T-helper 2 cell treated with Interferon-gamma antibody and Interleukin-4, amounts not matched to agents 5 μg/mL and 100 μg/mL, for 36 hours (primary cell): ENCODE measurements at places on chromosomes 1 and 21.

DNA sequence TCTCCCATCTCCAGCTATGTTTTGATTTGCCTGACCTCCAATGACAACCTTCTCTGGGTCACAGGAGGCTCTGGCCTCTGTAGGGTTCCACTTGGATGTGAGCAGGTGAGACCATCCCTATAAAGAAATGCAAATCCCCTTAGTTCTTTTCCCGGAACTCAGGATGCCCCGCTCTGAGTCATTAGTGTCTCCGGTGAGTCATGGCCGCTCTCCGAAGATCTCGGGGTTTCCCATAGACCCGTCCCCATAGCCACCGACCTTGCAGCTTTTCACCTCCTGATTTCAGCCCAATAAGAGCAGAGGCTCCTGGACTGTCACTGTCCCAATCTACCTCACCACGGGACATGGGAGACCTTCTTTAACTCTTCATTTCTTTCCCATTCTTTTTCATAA lies 98.2 kb downstream of the PGBD5 start:
- DNase-seq: peak; percentile 14

DNA sequence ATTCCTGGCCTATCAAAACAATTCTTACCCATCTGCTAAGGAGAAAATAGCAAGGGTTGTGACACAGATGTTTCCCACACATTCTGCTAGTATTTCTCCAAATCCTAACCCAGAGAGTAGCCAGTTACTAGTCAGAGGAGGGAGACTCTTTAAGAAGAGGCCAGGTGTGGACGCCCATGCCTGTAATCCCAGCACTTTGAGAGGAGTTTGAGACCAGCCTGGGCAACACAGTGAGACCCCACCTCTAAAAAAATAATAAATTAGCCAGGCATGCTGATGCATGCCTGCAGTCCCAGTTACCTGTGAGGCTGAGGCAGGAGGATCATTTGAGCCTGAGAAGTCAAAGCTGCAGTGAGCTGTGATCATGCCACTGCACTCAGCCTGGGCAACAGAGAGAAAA lies 28.6 kb downstream of the NVL start:
- DNase-seq: no peak

GRCh38 chr1:83632906-83633305 lies 366.0 kb downstream of the TTLL7 start:
- DNase-seq: no peak

- no peak for DNase-seq
These were observed 24.5 kb downstream of the NECAP2 start for GRCh38 chr1:16464917-16465625.

DNA sequence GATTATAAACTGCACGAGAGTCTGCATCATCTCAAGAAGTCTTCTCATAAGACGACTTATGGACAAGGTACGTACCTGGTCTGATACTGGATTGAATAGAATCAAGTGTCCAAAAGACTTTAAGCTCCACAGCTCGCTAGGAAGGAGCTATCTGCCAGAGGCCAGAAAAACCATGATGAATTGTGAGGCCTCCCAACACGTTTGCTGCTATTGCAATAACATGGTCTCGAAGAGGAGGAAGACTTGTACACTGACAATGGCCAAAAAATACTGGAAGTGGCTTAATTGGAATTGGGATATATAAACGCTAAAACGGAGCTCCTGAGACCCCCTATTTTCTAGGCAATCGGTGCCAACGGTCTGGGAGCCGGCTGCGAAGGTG lies 534 bp downstream of the DNAJC28 start:
- DNase-seq: no peak

DNA sequence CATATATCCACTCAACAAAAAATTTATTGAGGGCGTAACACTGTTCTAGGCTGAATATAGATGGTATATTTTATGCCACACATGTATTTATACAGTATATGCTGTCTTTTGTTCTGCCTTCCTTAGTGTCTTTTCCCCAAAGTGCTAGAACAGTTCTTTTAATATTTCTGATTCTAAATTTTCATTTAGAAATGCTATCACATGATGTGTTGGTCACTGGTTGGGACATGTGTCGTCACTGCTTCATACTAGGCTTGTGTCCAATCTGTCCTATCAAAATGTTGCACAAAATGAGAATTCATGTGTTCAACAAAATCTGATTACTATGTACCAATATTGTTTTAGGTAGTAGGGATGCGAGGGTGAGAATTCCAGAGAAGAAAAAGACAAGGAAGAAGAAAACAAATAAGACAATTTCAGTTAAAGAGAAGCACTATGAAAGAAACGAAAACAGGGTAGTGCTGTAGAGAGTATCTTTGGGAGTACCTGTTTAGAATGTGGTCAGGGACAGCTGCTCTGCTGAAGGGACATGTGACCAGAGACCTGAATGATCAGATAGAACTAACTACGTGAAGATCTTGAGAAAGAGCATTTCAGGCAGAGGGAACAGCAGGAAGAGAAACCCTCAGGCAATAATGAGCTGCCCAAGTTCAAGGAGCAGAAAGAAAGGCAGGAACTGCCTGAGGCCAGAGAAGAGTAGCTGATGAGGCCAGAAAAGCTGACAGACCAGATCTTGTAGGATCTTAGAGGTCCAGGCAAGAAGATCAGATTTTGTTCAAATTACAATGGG lies 1.3 kb downstream of the KMO start:
- no peak for DNase-seq

- DNase-seq: no peak
These were observed 163.6 kb downstream of the GLUL start for GRCh38 chr1:182227864-182228547.

GRCh38 chr1:67705735-67706453 lies 20.9 kb downstream of the GADD45A start:
- no peak for DNase-seq

DNA sequence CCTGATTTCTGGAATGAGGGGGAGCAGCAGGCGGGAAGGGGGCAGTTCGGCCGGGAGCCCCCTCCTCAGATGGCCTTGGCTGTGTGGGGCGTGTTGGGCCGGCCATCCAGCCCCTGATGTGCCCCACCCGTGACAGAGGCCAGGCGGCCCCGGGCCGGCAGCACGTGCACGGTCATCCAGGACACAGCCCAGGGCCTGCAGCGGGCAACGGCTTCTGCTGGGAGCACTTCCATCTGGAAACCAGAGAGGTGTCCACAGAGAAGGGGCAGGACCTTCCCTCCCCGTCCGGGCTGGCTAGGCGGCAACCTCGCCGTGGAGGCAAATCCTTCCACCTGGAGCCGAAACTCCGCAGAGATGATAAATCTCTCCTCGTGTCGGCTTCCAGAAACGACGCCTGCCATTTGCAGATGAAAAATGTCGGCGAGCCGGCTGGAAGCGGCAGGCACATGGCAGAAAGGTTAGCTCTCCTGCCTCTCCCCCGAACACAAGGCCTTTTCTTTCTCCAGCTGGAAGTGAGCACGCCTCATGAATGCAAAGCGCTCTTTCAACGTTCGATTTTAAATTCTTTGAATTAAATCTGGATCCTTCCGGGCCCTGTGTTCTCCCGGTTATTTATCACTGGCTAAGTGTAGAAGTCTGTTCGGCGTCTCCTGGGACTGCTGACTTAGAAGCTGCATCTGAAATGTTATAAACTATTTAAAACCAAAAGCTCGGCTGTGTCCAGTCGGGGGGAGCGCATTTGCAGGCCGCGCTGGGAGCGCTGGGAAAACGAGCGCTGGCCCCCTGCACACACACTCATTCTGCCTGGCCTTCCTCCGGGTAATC lies 9.4 kb upstream of the ACTRT2 start:
- no peak for DNase-seq

DNA sequence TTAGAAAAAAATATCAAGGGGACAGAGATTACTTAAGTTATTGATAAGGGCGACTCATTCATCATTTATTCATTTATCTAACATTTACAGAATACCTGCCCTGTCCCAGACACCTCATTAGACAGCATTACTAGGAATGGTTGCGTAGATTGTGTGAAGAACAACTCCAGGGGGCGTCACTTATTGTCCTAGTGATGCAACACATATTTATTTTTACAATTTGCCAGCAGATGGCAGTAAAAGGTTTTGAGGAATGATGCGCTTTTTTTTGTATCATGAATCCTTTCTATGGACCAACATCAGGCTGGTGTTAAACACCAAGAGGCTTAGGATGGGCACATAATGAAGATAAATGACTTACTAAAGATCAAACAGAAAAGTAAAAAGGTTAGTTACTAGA lies 5.5 kb downstream of the NCAM2 start:
- no peak for DNase-seq

DNA sequence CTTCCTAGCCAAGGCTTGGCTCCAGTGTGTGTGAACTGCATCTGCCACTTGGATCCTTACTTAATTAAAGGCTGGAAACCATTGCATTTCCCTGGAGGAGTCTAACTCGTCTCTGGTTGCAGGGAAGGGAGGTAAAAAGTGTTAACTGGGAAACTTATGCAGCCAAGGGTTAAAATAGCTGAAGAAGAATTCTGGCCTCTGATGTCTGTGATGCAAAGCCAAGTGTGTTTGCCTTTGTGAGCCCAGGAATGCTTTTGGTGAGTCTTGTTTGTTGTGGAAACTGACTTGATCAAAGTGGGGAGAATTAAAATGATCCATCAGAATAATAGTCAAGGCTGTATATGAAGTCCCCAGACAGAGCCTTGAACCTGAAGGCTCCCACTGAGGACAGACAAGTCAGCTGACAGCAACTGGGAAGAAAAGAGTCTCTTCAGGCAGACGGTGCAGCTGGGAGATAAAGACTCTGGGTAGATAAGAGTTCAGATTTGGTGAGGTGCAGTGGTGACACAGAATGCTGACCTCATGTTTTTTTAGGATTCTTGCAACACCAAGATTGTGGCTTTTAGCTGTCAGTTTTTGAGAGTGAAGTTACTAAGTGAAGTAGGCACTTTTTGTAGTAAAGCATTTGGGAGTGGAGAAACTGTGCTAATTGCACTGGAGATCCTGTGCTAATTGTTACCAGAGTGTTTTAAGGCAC lies 59.5 kb upstream of the WLS start:
- no peak for DNase-seq

GRCh38 chr1:95974586-95974985 lies 740.6 kb downstream of the RWDD3 start:
- DNase-seq: no peak

DNA sequence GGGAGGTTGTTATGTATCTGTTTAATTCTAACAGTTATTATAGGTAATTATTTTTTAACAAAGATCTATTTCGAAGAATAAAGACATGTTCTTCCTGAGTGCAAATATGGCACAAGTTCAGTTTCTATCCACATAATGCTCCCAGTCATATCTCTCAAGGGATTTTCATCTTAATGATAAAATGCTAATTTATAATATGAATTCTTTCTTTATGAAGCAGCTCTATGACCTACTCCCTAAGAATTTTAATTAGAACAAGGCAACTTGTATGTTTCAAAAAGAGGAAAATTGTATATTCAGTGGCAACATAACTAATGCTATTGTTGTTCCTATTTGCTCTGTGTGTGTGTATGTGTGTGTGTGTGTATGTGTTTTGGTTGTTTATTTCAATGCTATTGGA lies 1222.1 kb upstream of the NCAM2 start:
- DNase-seq: no peak

DNA sequence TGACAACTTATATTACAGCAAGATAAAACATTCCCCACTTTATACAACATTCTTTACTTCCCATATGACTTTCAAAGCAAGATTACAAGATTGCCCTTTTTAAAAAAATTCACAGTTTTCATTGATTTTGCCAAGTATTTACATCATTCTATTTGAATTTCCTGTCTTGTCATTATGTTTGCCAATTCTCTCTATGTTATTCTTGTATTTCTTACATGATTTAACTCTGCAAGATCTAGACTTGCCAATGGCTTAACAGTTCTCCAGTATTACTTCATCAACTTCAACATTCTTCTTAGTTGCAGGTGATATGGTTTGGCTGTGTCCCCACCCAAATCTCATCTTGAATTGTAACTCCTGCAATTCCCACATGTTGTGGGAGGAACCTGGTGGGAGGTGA lies 31.6 kb downstream of the FMO4 start:
- no peak for DNase-seq

GRCh38 chr1:116329524-116330341 lies 43.3 kb upstream of the ATP1A1 start:
- DNase-seq: no peak

- DNase-seq: no peak
These were observed 49.4 kb downstream of the TBCE start for GRCh38 chr1:235416662-235417049.

DNA sequence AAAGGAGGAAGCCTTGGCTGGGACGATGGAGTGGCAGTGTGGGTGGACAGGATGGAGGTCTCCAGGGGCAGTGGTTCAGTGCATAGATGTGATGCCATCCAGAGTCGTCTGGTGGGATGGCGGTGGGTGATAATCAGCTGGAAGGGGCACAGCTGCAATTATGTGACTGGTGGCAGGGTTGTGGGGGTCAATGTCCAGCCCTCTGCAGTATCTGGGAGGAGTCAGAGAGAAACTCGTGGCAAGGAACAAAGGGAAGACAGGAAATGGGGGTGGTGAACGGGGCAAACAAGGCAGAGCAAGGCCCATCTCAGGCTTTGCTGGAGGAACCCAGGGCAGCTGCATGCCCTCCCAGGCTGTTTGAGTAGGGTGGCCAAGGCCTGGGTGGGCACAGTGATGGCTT lies 118.3 kb upstream of the USP24 start:
- no peak for DNase-seq

GRCh38 chr1:87042111-87042811 lies 127.8 kb downstream of the HS2ST1 start:
- DNase-seq: no peak

DNA sequence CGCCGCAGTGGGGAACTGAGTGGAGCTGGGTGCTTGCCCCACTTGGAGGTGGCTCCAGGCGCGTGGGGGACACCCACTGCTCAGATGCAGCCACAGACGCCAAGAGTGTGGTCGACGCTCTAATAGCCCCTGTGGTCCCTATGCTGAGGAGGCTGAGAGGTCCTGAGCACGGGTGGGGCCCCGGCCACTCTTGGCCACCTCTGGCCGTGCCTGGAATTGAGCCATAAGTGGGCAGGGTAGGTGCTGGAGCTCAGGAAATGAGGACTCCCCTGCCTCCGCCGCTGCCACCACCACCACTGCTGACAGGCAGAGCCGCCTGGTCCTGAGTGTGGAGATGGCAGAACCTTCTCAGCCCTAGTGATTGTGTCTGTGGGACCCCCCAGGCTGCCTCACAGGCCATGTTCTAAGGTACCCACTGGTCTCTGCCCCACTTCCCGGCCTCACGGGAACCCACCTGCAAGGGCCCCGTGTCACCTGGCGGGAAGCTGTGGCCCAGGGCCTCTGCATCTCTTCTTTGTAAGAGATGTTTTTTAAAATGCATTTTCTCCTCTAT lies 34.6 kb upstream of the DIP2A start:
- DNase-seq: no peak

DNA sequence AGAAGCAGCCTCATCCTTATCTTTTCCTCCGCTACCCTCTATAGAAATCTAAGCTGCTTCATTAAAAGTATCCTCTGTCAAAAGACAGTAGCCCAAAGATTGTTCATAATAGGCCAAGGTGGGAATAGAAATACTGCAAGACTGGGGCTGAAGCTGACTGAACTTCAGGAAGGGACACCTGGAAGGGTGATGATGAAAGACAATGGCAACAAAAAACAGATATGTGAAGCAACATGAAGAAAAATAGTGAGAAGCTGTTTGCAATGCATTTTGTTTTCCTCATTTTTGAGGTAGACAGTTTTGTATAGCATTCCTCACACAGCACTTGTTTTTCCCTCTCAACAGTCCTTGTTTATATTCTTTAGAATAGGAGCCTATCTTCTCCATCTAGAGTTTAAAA lies 16.9 kb downstream of the DCAF8 start:
- DNase-seq: no peak
